NCI-H226 (cell line): ENCODE measurements at places on chromosomes 2 and 18.

DNA sequence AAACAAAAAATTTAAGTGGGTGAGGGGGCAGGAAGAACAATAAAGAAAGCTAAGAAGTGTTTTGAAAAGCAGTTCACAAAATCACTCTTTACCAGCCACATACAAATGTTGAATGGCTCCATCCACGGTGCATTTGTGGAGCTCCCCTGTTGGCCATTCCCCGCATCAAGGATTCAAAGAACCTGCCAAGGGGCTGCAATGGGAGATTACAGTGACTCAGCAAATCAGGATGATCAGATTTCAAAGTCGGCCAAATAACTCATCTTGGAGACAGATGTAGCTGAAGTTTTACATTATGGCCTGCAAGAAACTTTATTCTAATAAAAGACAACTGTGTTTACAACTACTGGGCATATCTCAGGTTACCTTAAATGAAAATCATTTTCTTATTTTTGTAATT is 26.9 kb downstream of the COL4A3 start:
- DNase-seq, result no peak

DNA sequence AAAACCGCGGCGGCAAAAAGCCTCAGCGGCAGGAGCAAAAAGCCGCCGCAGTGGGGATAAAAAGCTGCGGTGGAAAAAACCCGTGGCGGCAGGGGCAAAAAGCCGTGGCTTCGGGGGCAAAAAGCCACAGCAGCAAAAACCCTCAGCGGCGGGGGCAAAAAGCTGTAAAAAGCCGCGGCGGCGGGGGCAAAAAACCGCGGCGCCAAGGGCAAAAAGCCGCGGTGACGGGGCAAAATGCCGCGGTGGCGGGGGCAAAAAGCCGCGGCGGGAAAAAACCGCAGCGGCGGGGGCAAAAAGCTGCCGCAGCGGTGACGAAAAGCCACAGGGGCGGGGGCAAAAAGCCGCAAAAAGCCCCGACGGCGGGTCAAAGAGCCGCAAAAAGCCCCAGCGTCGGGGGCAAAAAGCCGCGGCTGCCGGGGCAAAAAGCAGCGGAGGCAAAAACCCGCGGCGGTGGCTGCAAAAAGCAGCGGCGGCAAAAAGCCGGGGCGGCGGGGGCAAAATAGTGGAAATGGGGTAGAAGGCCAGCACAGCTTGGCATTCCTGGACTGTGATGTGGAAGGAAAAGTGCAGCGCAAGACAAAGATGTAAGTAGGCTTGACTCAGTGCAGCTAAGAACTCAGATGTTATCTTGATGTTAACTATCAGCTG is 151.8 kb downstream of the ANKRD30BL start:
- no peak for DNase-seq

DNA sequence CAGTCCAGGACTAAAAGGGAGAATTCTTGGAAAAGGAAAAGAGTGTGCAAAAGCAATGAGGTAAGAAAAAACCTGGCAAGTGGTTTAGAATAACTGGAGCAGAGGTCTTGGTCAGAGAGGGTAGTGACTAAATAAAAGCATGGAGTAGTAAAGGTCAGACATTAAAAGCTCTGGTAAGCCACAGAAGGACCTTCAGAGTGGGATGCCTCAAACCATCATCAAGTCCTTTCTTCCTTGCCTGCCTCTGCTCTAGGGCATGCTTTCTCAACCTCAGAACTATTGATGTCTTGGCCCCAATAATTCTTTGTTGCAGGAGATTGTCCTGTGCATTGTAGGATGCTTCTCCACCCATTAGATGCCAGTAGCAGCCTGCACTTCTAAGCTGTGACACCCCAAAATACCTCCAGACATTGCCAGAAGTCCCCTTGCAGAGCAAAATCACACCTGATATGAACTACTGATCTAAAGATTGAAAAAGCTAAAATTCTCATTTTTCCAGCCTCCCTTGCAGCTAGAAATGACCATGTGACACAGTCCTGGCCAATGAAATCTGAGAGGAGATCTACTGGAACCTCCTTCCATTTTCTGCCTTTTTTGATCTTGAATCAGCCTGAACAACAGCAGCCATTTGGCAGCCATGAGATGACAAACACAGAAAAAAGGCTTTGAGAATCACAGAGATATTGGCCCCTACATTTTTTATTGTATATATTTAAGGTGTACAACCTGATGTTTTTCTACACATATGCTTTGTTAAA is 48.1 kb downstream of the EVA1A start:
- no peak for DNase-seq

GRCh38 chr18:66895631-66896030 is 291.7 kb upstream of the CDH19 start:
- DNase-seq, result no peak

- DNase-seq, result no peak
Observed at GRCh38 chr18:33745871-33746545, 168.0 kb downstream of the ASXL3 start.

DNA sequence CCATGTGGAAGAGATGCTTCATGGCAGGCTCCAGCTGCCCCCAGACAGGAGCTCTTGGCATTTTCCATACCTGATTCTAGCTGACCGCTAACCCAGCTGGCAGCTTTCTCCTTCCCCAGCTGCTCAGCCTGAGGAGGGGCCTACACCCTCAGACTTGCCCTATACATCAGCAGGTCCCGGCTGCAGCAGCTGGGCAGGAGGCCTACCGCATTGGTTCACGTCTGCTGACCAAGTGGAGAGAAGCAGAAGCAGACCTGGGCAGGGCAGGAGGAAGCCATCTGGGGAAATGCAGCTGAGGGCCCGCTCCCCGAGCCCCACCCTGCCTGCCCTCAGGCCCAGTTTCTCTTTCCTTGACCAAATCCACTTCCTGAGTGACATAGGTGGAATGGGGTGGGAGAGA is 50.7 kb downstream of the LBH start:
- DNase-seq, result no peak

DNA sequence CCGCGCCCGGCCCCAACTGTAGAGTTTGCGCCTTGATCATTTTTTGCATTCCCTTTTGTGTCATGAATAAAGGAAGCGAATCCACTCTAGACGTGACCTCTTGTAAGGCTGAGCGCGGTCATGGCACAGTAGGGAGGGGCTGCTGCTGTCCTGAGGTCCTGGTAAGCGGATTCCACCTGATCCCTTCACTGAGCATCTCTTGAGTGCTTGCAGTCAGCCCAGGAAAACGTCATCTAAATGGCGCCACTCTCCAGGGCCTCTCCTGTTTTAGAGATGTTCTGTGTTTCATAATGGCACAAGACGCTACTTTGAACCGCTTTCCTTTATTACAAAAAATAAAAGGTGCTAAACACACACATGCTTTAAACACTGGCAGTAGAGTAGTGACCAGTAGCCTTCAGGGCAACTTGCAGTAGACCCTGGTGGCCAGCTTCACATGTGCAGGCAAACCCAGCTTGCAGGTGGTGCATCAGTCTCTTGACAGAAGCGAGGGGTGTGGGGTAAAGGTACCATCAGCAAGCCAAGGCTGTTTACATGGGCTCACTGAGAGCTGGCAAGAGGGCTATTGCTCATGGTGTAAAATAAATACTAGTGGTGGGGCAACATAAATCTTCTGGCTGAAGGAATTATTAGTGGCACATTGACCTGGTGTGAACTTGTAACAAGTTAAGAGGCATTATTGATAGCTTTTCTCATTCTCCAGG is 43.0 kb upstream of the ACKR3 start:
- no peak for DNase-seq

DNA sequence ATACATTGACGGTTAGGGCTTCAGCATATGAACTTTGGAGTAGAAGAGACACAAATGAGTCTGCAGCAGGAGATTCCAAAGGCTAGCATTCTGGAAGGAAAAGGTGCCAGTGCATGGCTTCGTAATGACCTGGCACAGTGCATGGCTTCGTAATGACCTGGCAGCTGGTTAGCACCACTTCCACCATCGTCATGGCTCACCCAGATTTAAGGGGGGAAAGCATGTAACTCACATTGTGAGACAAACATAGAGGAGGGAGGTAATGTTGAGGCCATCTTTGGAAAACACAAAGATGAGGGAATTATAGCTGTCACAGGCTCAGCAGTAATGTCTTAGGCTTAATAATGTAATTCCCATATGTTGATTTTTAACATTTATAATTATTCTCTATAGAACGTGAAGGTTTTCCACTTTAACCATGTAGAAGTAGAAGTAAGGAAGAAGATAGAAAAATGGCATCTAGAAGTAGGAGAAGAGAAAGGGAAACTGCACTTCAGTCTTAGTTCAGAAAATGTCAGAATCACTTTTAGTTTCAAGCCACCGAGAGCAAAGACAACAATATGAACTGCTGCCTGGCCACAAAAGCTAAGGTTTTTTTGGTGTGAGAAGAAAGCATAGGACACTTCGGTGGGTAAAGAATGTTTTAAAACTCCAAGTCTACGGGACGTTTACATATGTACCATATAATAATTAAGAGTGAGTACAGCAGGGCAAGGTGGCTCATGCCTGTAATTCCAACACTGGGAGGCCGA is 6.8 kb upstream of the STK25 start:
- DNase-seq, result no peak

DNA sequence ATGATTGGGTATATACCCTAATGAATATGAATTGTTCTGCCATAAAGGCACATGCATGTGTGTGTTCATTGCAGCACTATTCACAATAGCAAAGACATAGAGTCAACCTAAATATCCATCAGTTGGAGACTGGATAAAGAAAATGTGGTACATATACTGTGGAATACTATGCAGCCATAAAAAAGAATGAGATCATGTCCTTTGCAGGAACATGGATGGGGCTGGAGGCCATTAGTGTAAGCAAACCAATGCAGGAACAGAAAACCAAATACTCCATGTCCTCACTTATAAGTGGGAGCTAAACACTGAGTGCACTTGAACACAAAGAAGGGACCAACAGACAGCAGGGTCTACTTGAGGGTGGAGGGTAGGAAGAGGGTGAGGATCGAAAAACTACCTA is 43.2 kb downstream of the TTC39C start:
- DNase-seq, result no peak

DNA sequence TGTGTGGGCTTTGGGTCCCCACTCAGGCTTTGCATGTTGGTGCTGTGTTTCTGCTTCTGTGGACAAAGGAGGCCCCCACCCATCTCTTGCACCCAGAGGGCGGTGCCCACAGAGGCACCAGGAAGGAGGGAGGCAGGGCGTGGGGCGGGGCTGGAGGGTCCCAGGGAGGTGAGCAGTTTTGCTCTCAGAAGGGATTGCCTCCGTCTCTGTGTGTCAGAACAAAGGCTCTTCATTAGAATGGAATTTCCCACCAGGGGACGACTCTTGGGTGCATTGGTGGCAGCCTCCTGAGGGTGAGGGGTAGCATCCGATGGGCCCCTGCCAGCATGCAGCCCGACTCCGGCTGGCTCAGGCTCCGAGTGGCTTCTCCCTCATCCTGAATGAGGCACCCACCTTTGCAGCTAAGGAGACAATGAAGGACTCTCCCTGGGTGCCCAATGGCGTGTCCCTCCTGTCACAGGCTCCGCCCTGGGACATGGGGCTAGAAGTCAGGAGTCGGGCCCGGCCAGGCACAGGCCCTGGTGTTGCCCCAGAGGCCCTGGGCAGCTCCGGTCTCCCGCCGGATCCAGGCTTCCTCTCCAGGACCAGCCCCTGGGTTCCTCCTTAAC is 7.0 kb upstream of the ERFE start:
- no peak for DNase-seq

DNA sequence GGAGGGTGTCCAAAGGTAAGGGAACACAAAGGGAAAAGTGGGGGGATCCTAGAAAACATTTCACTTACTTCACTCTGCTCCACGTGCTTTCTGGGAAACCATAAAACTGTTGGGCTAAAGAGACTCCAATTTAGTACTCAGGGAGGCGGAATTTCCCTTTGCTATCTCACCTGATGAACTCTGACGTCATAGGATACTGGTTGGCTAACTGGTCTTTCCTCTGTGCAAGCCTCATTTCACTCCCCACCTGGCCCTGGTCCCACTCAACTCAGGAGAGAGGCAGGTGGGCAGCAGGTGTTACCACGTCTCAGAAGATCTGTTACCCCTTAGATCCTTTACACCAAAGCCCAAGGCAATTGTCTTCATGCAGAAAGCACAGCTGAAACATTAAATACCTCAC is 51.8 kb upstream of the PMAIP1 start:
- DNase-seq, result no peak

GRCh38 chr2:120632796-120633646 is 102.6 kb upstream of the GLI2 start:
- DNase-seq, result no peak
